ENCODE measurements at places on chromosomes 5 and 9.

DNA sequence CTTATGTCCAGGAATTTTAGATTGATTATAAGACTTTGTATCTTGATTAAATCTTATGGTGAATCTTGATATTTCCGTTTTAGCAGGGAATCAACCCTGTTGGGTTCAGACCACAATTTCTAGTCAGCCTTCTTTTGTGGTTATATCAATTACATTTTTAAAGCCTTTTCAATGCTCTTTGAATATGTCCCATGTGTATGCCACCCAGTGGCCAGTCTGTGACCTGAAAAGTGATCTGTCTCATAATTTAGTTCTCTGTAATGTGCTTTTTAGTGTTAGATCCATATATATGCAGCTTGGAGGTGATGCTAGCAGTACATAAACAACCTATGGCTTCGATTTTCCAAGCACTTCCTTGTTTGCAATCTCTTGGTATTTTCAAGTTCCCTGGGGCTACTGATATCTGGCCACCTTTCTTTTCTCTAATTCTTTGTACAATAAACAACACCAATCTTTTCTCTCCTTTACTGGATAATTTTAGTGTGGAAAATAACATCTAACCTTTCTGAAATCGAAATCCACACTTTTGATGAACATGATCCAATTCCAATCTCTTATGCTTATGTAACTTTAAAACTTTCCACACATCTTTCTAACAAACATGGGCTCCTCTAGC is 28.8 kb downstream of the PDE8B start:
- DNase-seq, result no peak

- no peak for DNase-seq
Observed at GRCh38 chr5:78920604-78921003, 64.5 kb downstream of the ARSB start.

DNA sequence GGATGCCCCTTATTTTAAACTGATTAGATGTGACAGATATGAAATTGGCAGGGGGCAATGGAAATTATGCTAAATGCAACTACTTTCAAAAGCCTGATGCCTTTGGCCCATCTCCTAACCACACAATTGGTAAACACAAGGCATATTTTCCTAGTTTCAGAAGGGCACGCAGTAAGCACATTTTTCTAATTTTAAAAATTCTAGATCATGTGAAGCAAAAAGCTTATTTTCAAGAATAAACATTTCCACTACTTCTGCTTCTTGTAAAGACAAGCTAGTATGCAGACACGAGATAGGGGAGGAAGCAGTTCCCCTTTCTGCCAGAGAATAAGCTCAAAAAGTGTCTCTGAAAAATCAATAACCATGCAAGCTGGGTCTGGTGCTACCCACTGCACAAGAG is 67.7 kb downstream of the ABCA1 start:
- no peak for DNase-seq

DNA sequence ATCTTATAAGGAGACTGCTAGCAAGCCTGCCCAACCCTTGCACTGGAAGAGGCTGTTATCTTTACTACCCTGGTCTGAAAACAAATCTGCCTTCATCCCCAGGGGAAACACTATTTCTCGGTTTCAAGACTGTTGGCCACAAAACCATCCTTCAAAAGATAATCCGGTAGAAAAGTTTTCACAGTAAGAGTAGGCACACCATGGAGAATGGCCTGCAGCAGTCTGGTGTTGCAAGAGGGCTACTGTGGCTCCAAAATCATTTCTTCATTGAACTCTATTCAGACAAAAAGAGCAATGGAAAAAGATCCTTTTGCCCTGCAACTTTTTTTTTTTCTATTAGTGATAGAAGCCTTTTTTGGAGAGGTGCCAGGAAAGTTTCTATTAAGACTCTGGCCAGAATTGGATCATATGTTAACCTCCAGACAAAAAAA is 163.9 kb downstream of the ARHGEF28 start:
- DNase-seq, result no peak

DNA sequence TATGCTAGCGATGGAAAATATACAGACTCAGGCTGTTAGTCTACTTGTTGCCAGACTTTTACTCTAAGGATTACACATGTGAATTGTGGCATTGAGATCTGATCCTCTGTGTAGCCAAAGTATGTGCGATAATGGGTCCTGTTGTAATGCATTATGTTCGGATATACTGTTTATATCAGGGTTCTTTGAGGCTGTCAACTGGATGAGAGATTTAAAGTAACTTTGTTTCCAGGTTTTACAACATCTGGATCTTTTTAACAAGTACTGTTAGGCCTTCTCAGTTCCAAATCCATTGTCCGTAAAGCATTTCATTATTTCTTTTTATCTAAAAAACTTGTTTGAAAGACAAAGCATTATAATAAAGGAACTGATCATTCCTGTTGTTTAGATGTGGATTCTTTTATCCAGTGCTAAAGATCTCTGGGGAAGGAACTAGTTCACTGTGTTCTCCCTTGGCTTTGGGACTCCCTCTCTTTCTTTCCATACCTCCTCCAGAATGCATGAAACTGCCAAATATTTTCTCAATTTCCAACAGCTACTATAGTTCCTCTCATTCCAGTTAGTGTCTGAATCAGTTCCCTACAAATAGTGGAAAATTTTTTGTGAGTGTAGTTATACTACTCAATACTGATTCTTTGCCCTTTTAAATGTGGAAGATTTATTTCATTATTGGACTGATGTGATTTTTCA is 68.8 kb downstream of the HACD4 start:
- DNase-seq, result no peak

DNA sequence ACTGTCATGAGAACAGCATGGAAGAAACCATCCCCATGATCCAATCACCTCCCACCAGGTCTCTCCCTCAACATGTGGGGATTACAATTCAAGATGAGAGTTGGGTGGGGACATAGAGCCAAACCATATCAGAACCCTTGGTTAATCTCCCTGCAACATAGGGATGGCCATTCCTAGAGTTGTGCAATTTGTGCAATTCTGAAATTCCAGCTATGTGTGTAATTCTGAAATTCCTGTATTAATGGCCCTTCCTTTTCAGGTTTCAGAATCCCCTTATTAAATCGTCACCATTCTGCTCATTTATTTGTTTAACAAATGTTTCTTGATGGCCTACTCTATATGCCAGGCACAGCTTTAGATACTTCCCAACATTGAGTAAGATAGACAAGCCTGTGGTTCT is 282.6 kb downstream of the SMARCA2 start:
- no peak for DNase-seq

DNA sequence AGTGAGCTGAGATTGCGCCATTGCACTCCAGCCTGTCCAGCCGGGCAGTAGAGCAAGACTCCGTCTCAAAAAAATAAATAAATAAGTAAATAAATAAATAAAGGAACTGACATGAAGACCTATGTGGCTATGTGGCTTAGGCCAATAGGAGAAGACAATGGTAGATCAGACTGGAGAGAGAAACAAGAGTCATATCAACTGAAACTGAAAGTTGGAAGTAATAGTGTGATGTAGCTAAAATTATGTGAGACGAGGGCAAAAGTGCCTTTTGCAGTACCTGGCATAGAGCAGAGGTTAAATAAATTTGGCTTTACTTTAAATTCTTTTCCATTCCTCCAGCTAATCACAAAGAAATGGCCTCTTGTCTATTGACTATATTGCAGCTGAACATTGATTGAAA is 7.3 kb downstream of the FBP2 start:
- DNase-seq, result no peak

- peak; percentile 34 for DNase-seq
Observed at GRCh38 chr9:104682642-104683041, 11.7 kb upstream of the OR13D1 start.

GRCh38 chr5:57411982-57412381 is 70.6 kb downstream of the ACTBL2 start:
- DNase-seq, result no peak

DNA sequence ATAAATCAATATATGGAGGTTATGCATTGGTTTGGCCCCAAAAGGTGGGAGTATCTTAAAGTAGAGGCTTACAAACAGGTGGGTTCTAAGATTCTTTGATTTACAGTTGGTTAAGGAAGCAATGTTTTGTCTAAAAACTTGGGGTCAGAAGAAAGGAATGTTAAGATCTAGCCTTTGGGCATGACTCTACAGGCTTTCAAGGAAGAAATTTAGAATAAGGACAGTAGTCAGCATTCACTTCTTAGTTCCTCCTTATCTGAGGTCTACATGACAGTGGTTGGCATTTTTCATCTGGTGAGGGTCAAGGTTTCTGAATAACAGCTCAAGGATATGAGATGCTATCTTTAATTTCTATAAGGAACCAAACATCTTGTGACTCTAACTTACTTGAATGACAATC is 122.8 kb downstream of the CAMK4 start:
- DNase-seq, result no peak

GRCh38 chr9:13750061-13750460 is 470.6 kb upstream of the MPDZ start:
- DNase-seq, result peak; percentile 97

DNA sequence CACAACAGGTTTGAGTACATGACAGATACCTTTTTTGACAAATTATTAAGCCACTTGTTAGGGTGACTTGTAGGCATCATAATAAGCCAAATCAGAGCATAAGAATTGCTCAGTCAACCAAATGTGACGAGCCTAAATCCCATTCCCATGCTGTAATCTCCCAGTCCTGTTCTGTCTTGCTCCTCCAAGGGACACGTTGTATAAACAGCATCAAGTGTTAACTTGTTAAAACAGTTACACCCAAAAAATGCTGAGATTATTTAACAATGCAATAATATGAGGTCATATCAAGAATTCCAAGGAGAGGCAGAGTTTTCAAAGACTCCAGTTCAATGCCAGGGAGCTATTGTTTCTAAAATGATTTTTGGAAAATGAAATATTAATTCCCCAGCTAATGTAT is 76.2 kb downstream of the SH3TC2 start:
- DNase-seq, result no peak

GRCh38 chr5:122420091-122420490 is 108.1 kb downstream of the SNCAIP start:
- DNase-seq, result no peak

DNA sequence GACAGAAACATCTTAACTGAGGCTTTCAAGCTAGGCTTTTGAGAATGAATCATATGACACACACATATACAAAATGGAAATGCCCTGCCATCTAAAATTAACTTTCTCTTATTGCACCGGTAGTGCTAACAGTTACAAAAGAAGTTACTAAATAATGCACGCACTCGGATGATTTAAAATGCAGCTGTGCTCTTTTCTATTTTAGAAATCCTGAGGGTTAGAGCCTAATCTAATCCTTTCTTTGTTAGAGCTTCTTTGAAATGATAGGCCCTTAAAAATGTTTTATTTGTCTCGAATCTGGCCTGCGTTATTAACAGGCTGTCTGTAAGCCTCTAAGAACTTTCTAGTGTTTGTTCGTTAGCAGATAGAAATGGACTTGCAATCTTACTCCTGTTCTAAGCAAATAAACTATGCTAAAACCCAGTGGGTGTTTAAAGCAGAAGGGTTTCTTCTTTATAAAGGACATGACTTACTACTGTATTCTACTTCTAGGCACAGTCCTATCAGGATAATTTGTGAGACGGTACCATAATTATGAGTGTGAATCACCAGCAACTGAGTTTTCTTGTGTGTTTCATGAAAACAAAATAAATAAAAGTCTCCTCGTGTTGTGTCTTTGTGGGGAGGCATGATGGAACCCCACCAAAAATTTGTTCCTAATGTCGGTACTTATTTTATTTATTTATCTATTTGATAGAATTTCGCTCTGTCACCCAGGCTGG is 69.2 kb upstream of the MYO10 start:
- no peak for DNase-seq

All from HS-5 (cell line).